ENCODE measurements at places on chromosomes 6 and 20.

DNA sequence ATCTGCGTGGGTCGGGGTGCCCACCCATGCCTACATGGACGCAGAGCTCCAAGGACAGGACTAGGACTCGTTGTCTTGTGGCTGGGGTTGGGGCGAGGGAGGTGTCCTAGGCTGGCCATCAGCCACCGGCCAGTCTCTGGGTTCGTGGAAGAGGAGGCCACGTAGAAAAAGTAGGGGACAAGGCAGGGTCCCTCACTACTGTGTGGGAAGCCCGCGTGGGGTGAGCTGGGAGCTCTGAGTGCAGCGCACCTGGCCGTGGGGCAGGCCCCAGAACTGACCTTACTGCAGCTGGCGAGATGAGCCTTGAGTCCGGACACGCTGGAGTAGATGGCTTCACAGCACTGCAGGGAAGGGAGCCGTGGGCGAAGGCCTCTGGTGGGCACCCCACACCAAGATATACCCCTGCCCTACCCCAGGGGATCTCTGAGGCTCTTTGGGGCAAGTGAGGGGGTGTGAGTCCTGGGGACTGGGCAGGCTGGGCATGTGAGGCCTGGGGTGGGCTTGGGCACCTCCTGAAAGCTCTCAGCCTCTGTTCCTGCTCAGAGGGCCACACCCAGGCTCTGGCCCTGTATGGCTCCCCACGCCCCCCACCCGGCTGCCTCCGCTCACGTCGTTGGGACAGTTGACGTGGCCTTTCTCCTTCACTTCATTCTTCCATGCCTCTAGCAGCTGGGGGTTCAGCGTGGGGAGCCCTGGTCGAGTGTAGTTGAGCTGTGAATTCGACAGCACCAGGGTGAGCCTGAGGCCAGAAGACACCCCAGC, 5.6 kb upstream of the UCKL1 start:
- no peak for DNase-seq

- no peak for DNase-seq
Measured at GRCh38 chr20:61951695-61952533, 113.8 kb downstream of the TAF4 start.

GRCh38 chr20:17960927-17961586, 7.5 kb downstream of the SNX5 start:
- no peak for DNase-seq

DNA sequence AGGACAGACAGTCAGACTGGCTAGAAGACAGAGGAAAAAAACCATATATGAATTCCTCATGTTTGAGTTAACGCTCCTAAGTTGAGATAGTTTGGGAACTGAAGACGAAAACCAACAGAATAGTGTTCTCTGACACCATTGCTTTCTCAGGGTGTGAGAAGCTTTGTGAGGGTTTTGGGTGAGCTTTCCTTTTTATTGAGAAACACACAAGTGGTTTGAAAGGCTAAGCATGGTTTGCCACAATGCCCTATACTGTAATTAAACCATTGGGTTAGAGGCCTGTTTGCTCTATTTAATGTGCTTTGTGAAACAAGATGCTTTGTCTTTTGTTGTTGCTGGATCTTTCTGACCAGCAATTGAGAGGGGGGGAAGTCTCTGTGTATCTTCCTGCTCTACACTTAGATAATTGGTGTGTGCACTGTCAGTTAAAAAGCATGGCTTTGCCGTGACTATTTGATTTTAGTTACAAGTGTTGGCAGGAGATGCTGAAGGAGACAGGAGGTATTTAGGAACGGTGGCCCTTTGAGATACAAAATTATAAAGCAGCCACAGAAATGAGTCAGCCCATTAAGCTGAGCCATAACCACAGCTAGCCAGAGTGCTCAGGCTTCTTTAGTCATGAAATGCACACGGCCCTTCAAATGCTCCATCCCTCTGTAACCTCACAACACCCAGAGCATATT, 273.0 kb upstream of the PREP start:
- no peak for DNase-seq

- DNase-seq: no peak
Measured at GRCh38 chr6:22418714-22419113, 121.9 kb upstream of the PRL start.

DNA sequence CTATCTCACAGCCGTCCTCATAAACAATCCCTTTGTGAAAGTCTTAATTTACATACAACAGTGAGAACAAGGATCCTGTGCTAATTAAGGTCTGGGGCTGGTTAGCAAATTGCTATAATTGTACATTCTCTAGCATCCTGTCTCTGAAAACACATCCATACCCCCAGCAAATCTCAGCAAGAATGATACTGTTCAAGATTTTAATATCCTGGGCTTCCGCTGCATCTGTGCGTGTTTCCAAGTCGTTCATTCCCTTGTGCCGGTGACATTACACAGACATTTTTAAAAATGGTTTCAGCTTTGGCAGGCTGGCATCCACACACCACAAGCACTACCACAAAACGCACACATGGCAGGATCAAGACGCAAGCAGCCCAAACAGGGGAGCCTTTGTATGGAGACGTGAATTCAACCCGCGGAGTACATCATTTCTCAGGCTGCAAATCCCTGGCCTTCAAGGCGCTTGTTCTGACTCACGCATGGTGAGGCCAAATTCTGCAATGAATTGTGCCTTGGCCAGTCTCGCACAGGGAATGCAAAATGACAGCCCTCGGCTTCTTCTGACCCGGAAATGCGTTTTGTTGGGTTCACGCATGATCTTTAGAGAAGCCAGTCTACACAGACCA, 20.3 kb downstream of the ZMYND8 start:
- no peak for DNase-seq

DNA sequence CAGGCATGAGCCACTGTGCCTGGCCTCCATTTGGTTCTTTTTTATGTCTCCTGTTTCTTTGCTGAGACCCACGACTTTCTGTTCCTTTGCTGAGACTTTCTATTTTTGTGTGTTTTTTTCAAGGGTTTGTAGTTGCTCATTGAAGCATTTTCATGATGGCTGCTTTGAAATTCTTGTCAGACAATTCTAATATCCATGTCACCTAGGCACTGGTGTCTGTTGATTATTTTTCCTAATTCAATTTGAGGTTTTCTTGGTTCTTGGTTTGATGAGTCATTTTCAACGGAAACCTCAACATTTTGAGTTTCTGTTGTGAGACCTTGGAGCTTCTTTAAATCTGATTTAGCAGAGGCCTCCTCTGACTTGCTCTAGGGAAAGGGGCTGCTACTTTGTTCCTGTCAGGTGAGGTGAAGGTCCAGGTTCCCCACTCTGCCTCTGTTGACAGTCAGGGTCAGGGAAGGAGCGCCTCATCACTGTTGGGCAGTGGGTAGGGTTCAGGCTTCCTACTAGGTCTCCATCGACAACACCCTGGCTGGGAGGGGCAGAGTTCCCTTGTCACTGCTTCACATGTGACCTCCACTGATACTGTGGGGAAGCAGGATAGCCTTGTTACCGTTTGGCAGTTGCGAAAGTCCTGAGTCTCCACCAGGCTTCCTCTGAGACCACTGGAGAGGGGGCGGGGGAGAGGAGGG, 67.2 kb upstream of the RNF24 start:
- DNase-seq: no peak

DNA sequence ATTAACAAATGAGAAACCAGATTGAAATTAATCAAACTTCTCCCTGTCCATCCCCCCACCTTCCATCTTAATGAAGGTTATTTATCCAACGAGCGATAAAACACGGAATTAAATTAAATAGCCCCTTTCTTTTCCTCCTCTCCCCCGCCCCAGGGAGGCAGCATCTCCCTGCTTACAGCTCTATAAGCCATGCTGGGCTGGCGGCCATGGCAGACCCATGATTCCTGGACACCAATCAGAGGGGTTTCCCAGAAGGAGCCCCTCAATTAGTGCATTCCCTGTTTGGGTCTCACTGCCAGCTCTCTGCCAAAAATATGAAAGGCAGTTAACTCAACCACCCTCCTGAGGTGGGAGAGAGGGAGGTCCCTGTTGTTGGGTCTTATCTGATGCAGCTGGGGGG, 33.8 kb downstream of the GRM4 start:
- DNase-seq: no peak

- DNase-seq: no peak
Measured at GRCh38 chr6:75287424-75287823, 2.8 kb upstream of the TMEM30A start.

- no peak for DNase-seq
Measured at GRCh38 chr20:23654717-23655116, 17.0 kb upstream of the CST3 start.

DNA sequence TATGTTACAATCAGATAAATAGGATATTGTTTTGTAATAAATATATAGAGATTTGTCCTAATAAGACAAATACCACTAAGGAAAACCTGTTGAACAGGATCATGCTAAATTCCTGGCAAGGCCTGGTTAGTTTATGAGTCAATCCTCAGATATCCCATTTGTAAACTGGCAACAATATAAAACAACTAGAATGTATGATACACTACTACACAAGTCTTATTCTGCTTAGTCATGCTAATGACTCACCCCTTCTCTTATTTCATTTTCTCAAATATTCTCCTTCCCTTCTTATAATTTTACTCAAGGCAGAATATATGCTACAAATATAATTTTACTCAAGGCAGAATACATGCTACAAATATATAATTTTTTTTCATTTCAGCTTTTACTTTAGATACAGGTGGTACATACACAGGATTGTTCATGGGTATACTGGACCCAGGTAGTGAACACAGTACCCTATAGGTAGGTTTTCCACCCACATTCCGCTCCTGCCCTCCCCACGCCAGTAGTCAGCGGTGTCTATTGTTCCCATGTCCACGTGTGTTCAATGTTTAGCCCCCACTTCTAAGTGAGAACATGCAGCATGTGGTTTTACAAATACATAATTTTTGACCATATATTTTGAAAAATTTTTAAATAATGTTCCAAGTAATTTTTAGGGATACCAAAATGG, 6.3 kb downstream of the OSER1 start:
- DNase-seq: no peak

DNA sequence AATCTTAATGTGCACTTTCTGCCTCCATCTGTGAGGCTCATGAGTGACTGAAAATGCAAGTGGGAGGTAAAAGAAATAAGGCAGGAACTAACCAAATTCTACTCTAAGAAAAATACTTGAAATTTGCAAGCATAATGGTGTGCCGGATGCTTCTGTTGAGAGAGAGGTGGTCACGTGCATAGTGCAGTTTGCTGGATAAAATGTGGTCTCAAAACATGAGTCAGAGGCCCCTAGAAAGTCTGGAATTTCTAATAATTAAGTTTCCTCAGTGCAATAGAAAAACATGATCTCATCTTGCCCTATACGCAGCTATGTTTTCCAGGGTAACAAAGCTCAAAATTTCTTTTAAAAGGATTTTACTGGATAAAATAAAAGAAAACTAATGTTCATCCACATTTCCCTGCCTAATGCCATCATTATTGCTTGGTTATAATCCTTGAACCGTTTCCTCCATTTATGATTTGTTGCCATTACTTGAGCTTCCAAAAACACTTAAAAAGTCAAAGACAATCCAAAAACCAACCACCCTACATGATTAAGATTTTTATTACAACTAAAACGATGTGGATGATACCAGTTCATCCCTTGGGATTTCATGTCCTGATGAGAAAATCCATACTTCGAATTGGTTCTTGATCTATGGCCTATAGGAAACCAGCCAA, 351.7 kb upstream of the ARID1B start:
- DNase-seq: no peak

GRCh38 chr6:142685852-142686506, 259.0 kb downstream of the HIVEP2 start:
- no peak for DNase-seq

DNA sequence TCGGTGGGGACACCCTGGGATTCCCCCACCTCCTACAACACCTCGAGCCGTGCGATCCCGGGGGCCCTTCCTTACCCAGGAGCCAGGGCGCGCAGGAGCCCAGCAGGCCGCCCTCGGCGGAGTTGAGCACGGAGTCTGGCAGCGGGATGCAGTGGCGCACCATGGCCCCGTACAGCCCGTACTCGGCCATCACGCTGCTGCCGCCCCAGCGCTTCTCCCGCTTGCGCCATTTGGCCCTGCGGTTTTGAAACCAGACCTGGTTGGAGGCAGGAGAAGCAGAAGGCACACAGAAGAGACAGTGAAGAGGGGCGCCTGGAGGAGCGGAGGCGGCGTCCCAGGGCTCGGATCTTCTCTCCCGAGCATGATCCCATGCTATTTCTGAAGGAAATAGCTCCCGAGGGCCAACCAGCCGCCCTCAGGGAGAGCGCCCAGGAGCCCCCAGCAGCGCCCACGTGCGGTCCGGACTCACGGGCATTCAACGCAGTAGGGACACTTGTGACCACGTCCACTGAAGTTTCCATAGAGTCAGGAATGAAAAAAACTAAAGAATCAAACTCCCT, 4.3 kb downstream of the VSX1 start:
- DNase-seq: no peak

GRCh38 chr20:36462440-36463211, 78.7 kb upstream of the MYL9 start:
- DNase-seq: no peak

- DNase-seq: no peak
Measured at GRCh38 chr6:1821164-1821512, 211.4 kb downstream of the FOXC1 start.

DNA sequence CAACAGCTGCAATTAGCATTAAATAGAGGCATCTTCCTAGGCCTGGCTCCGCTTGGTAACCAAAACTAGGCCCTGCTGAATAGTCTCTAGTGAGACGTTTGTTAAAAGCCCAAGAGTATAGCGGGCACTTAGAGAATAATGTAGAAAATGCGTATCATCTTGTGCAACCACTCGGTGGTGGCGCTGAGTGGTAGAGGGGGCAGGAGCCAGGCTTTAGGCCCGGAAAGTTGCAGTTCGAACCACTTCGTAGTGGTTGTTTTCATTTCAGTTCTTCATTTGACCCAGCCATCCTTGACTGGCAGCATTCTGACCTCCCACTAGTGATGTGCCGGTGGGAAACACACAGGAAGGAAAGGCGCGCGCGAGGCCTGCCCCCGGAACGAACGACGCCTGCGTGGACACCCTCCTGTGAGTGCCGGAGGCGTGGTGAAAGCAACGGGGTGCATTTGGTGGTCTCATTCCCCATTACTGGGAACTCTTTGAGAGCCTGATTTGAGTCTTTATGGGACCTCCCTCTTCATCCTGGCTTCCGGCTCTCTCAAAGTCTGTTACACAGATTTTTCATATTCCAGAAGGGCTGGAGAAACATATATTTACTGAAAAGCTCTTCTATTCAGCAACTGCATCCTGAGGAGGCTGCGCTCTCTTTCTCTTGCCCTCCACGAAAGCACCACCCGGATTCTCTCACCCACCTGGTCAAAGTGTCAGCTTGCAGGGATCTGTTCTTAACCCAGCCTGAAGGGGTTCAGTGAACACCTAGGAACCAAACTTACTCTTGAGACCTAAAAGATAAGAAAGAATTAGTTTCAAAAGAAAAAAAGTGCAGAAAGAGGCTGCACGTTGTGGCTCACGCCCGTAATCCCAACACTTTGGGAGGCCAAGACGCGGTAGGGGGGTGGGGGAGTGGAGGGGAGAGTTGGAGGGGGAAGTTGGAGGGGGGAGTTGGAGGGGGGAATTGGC, 18.2 kb downstream of the GPX5 start:
- no peak for DNase-seq
